ENCODE measurements at places on chromosomes 7 and 10.

- DNase-seq = no peak
Observed at GRCh38 chr7:29486191-29486700, 77.4 kb upstream of the PRR15 start.

DNA sequence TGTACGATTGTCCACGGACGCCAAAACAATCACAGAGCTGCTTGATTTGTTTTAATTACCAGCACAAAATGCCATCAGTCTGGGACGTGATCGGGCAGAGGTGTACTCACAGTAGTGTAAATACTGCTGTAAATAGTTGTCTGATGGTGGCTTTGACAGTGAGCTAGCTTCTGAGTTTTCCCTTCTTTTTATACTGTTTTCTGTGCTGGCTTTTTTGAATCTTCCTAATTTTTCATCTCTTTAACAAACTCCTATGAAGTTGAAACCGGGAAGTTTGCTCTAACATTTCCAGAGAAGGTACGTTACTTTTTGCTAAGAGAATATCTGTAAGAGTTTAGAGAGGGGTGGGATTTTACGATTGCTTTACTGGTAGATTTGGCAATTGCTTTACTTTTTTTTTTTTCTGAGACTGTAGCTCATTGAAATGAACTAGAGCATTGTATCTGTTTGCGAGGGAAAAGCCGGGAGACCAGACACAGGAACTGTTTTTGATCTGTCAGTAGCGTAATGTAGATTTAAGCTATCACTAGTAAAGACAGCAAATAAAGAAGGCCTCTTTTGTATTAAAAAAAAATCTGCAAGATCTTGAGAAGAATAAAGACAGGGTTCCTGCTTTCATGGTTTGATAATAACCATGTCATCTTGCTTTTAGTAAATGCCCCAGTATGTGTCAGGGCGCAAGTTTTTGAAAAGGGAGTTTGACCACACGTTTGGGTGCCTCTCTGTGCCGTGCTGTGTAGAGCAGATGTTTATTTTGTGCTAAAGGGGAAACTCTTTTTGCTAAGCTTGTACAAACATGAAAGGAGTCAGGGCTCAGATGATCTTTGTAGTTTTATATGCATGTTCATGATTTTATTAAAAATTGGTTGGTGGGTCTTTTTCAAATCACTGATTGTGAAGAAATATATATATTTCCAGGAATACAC lies 712 bp downstream of the FOXP2 start:
- no peak for DNase-seq

GRCh38 chr10:37476285-37476684 lies 350.9 kb downstream of the ANKRD30A start:
- DNase-seq = no peak

DNA sequence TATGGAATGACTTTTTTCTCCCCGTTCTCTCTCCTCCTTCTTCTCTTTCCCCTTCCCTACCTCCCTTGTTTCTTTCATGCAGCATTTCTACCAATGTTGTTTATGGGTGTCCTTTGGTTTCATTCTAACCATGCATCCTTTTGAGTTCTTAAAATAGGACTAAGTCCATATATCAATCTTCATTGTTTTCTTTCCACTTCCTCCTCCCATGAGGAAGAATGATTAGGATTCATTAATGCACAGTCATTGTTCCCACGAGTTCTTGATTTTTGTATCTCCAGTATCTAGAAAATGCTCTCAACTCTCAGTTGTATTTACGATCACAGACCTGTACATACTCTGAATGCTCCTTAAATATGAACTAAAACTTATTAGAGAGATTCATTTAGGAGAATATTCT lies 153.3 kb downstream of the LRRC4 start:
- DNase-seq = no peak

GRCh38 chr10:93573051-93573909 lies 6.8 kb downstream of the FFAR4 start:
- DNase-seq = no peak

DNA sequence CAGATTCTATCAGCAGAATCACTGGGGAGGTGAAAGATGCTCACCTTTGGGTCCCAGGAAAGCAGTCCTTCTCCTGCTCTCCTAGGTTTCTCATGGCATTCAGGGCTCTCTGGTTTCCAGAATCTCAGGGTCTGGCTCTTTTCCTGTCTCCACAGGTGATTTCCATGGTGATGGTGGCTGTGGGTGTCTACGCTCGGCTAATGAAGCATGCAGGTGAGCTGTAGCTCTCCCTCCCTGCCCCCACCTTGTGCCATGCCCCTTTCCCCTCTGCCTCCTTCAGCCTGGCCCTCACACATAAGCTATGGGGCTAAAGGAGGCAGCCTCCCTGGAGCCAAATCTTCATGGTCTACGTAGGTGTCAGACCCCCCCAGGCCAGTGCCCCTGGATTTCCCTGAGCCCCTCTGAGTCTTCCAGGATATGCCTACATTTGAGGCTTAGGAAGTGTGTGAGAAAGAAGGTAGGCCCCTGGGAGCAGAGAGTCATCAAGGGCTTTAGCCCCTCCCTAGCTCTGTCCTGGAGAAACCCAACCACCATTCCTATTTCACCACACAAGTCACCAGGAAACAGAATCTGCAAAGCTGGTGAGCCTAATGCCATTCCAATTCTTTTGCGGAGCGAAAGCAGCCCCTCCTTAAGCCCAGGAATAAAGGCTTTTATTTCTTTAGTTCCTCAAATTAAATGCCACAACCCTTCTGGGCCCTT lies 17.2 kb downstream of the TSPAN33 start:
- no peak for DNase-seq

- DNase-seq = no peak
Observed at GRCh38 chr7:149477494-149478443, 16.9 kb upstream of the ZNF777 start.

DNA sequence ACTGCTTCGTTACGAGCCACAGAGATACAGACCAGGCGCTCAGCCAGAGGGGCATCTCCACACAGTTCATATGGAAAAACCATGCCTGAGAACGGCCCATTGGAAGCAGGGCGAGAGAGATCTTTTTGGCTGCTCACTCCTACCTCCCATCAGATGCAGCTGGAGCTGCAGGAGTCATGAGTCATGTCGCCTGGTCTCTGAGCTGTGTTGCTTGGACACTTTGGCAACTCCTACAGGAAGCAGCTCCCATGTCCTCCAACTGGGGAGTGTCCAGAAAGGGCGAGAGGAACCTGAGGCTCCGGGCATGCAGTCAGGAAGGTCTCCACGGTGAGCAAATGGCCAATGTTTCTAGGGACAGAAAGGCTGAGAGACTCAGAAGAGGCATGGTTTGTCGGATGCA lies 24.9 kb downstream of the INSIG1 start:
- DNase-seq = peak; percentile 39

All from Daoy (cell line).